ENCODE measurements at places on chromosomes 16 and 17. TPM values are rescaled to one million over a fixed set of nuclear protein-coding genes. Genes with fewer than 3 reads are reported as not detected.

The SRSF2 gene
- 61.2 TPM for total RNA-seq

The PIRT gene
- not detected for total RNA-seq

GRCh38 chr17:61066062-61066461, 333.6 kb upstream of the TBX2 start:
- DNase-seq = no peak

- no peak for DNase-seq
These were observed 66.5 kb downstream of the GNAO1 start for GRCh38 chr16:56257666-56258342.

- DNase-seq = no peak
These were observed 22.5 kb downstream of the MYH10 start for GRCh38 chr17:8608001-8608400.

DNA sequence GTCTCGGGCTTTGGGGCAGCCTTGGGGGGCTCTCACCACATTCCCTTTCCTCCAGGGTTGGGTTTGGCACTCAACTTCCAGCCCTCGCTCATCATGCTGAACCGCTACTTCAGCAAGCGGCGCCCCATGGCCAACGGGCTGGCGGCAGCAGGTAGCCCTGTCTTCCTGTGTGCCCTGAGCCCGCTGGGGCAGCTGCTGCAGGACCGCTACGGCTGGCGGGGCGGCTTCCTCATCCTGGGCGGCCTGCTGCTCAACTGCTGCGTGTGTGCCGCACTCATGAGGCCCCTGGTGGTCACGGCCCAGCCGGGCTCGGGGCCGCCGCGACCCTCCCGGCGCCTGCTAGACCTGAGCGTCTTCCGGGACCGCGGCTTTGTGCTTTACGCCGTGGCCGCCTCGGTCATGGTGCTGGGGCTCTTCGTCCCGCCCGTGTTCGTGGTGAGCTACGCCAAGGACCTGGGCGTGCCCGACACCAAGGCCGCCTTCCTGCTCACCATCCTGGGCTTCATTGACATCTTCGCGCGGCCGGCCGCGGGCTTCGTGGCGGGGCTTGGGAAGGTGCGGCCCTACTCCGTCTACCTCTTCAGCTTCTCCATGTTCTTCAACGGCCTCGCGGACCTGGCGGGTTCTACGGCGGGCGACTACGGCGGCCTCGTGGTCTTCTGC, 8.4 kb downstream of the SLC16A3 start:
- DNase-seq = no peak
